ENCODE measurements at places on chromosomes 4 and X. TPM values are rescaled to one million over a fixed set of nuclear protein-coding genes. Genes with fewer than 3 reads are reported as not detected.

SPANXA2 gene
- not detected for total RNA-seq

- DNase-seq, result no peak
Observed at GRCh38 chrX:40179283-40179682, 81.5 kb upstream of the BCOR start.

GRCh38 chrX:114584375-114584943 lies 573 bp downstream of the HTR2C start:
- DNase-seq, result no peak

DNA sequence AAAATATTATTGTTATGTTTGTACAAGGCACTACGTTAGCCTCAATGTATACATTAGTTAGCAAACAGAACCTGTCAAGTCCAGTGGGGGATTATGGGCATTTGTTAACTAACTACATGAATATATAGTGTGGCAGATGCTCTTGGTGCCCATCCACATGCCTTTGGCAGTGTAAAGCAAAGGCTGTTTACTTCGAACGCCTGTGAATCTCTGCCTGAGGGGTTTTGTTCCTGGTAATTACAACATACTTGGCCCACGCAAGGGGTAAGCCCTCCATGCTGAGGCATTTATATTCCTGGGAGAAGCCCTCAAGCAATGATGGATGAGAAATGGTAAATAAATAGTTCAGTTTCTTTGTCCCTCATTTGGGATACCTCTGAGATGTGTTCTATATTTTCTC lies 119.7 kb downstream of the IL1RAPL1 start:
- no peak for DNase-seq

GRCh38 chr4:106707776-106708463 lies 328.2 kb downstream of the DKK2 start:
- DNase-seq, result no peak

DNA sequence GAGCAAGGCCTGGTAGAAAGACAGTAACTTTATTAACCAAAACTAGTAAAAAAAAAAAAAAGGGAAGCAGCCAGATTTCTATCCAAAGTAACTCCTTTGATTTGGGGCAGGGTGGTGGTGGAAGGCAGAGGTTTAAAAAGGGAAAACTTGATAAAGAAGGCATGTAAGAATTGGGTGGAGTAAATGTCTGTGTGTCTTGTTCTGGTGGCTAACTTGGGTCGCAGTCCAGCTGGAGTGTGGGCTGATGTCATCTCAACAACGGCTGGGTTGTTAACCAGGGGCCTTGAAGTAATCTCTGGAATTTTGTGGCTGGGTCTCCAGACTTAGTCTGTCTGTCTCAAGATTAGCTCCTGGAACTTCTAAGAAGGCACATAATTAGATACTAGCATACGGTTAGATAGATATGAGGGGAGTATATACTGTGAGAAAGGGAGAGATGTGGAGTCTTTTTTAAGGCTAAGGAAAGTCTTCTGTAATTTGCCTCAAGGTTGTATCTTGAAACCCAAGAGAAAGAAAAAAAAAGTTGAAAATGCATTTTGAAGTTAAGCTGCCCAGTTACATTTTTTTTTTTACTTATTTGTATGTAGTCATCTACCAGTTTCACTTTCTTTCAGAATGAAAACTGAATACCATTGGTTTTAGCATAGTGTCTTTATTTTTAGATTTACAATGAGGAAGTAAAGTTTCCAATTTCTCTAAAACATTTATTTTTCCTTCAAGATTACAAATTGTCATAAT lies 48.3 kb downstream of the MTHFD2L start:
- no peak for DNase-seq

GRCh38 chrX:56366901-56367300 lies 134.7 kb downstream of the KLF8 start:
- peak; percentile 16 for DNase-seq

All from HT-29 (cell line).